ENCODE measurements at places on chromosomes 3 and 15.
A peak's percentile ranks its signal among the peaks of the same experiment; 100 is the strongest.

DNA sequence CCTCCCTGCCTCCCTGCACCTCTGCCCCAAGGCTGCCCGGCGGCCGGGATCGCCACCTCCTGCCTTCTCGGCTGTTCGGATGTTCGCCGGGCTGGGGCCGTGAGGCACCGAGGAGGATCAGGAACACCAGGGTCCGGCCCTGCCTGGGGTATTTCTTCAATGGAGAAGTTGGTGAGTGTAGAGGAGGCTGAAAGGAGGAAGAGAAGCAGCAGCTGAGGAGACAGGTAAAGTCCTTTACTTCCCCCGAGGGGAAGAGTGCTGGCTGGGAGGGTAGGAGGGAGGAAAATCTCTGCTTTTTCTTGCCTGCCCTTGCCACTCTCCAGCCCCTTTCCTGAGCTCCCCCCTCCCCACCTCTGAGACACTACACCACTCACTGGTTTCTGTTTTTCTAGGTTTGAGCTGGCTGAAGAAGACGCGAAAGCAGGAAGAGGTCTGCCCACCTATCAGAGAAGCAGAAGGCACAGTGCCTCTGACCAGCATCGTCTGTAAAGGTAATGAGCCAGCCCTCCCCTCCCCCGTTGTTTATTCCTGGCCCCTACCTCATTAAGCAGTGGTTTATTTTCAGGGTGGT is 519 bp downstream of the ASB7 start:
- no peak for DNase-seq

GRCh38 chr3:136211547-136211946 is 15.4 kb upstream of the MSL2 start:
- no peak for DNase-seq

DNA sequence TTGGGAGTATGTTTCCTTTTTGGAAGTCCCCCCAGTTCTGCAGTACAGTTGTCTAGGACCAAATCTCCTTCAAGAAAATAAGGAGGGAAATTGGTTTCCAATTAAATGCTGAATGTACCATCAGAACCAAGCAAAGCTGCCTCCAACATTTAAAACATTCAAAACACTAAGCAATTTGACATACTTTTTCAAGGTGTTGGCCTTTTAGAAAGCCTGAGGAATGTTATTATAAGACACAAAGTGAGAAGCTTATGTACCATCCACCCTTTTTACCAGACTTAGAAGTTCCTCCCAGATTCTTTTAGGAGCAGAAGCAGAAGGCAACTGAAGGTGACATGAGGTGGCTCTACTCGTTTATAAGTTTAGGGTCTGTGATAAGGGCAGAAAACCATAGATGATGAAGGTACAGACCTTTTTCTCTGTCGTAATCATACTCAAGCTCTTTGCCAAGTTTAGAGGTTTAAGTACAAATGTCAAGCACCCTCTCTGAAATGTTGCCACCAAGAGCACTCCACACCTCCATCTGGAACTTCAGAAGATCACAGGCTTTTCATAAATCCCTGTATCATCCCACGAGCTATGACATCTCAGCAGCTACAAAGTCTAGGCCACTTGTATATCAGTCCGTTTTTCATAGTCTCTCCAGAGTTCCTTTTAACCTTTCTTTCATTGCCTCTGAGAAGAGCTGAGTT is 282.5 kb upstream of the THBS1 start:
- no peak for DNase-seq

- DNase-seq: peak; percentile 24
These were observed 108.5 kb upstream of the PFN2 start for GRCh38 chr3:150079029-150079739.

All from mucosa of gallbladder (tissue), 1 donor.